Activated naive CD4-positive, alpha-beta T cell treated with anti-CD3 and anti-CD28 coated beads for 36 hours (primary cell): ENCODE measurements at places on chromosomes 16 and 17.
A peak's percentile ranks its signal among the peaks of the same experiment; 100 is the strongest.

GRCh38 chr17:42678951-42679491 is 2.2 kb upstream of the PLEKHH3 start:
- no peaks in the 10 kb centered on the region for H3K36me3 ChIP-seq
- H3K27me3 ChIP-seq, result peaks cover 56% of the 10 kb centered on the region
- peaks cover 65% of the 10 kb centered on the region for H3K4me1 ChIP-seq
- peak overlapping the region; percentile 69 for H3K27ac ChIP-seq
- peak; percentile 58 for DNase-seq
- peak overlapping the region; percentile 88 for H3K4me3 ChIP-seq

- no peak overlapping the region for H3K4me3 ChIP-seq
Measured at GRCh38 chr17:78526231-78527025, 50.8 kb downstream of the DNAH17 start.

DNA sequence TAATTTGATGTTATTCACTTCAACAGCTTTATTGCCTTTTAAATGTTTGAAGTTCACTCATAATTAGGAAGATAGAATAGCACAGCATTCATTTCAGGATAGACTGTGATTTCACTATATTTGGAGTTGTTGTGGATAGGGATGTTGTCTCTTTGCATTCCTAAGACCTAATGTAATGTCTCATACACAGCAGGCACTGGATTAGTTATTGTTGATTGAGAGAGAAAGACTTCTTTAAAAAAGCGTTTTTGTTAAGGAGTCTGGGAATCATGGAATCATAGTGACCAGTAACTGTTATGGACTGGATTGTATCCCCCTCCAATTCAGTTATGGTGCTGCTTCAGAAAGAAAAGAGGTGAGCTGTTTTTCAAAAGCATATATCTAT is 122.0 kb downstream of the USP22 start:
- H3K27me3 ChIP-seq, result peaks cover 6% of the 10 kb centered on the region
- peaks cover 4% of the 10 kb centered on the region for H3K4me1 ChIP-seq
- H3K4me3 ChIP-seq, result no peak overlapping the region
- H3K27ac ChIP-seq, result no peak overlapping the region

- no peaks in the 10 kb centered on the region for H3K36me3 ChIP-seq
- H3K27ac ChIP-seq, result no peak overlapping the region
- no peaks in the 10 kb centered on the region for H3K4me1 ChIP-seq
- no peak overlapping the region for H3K4me3 ChIP-seq
- DNase-seq, result no peak
- H3K27me3 ChIP-seq, result no peaks in the 10 kb centered on the region
Measured at GRCh38 chr16:70638814-70639792, 7.3 kb upstream of the IL34 start.
